Osteoblast (primary cell): ENCODE measurements at places on chromosomes 5 and 9. TPM values are rescaled to one million over a fixed set of nuclear protein-coding genes. Genes with fewer than 3 reads are reported as not detected.

TERT gene
- not detected in 2 replicates for total RNA-seq

BARHL1 gene
- not detected in 2 replicates for total RNA-seq

PCDHGA1 gene
- 1.1 and 1.5 TPM in 2 replicates for total RNA-seq

ACOT12 gene
- 0.29 TPM in 1 of 2 replicates, not detected in the other for total RNA-seq

PRR16 gene
- total RNA-seq, result 30.4 and 36.2 TPM in 2 replicates

TMEM215 gene
- total RNA-seq, result not detected in 2 replicates

CLIC3 gene
- total RNA-seq, result 1.5 and 2.5 TPM in 2 replicates

BOD1 gene
- 90.5 and 91.6 TPM in 2 replicates for total RNA-seq

PCDHGB4 gene
- total RNA-seq, result 14.1 and 15.9 TPM in 2 replicates

CCDC183 gene
- under 0.01 TPM in 1 of 2 replicates, not detected in the other for total RNA-seq

ABLIM3 gene
- 5.8 and 7.4 TPM in 2 replicates for total RNA-seq

MOCS2 gene
- total RNA-seq, result 42.3 and 55.1 TPM in 2 replicates

ARHGEF37 gene
- 0.72 and 0.88 TPM in 2 replicates for total RNA-seq

CCDC192 gene
- not detected in 2 replicates for total RNA-seq

SNCB gene
- total RNA-seq, result not detected in 2 replicates

DYNC2I2 gene
- 51.3 and 52.1 TPM in 2 replicates for total RNA-seq

SH3GLB2 gene
- total RNA-seq, result 37.3 and 38.6 TPM in 2 replicates

C9orf50 gene
- total RNA-seq, result under 0.01 and 0.36 TPM in 2 replicates

EIF4E1B gene
- total RNA-seq, result not detected in 2 replicates

ANXA2R gene
- total RNA-seq, result 3.5 and 3.6 TPM in 2 replicates

IFNA2 gene
- total RNA-seq, result not detected in 2 replicates

PCDHGA6 gene
- 5.0 and 5.1 TPM in 2 replicates for total RNA-seq

CLINT1 gene
- 85.4 and 85.5 TPM in 2 replicates for total RNA-seq

TSLP gene
- total RNA-seq, result 0.88 and 1.1 TPM in 2 replicates

GFPT2 gene
- total RNA-seq, result 30.4 and 39.5 TPM in 2 replicates
